ENCODE measurements at places on chromosomes 4 and X.

DNA sequence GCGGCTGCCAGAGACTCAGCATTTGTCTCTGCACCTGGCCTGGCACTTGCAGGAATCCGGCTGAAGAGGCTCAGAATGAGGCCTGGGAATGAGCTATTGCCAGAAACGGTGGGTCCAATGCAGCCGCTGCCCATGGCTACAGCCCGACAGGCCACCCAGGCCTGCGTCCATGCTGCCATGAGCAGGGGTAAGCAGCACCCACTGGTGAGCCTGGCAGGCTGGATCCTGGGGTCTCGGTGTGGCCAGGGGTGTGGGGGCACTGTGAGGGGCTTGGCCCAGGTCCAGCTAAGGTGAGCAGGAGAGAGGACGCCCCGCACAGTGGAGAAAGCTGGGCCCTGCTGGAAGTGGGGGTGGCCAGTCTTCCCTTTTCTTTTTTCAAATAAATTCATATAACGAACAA is 60.3 kb upstream of the MXD4 start:
- no peak overlapping the region for H3K4me3 ChIP-seq
- H3K4me1 ChIP-seq: peaks cover 10% of the 10 kb centered on the region
- peaks cover 12% of the 10 kb centered on the region for H3K36me3 ChIP-seq
- H3K27ac ChIP-seq: no peak overlapping the region
- no peak for DNase-seq
- no peaks in the 10 kb centered on the region for H3K27me3 ChIP-seq

- H3K4me3 ChIP-seq: no peak overlapping the region
- no peaks in the 10 kb centered on the region for H3K4me1 ChIP-seq
- H3K36me3 ChIP-seq: no peaks in the 10 kb centered on the region
- H3K27me3 ChIP-seq: no peaks in the 10 kb centered on the region
- no peak for DNase-seq
These were observed 190.8 kb downstream of the SPATA18 start for GRCh38 chr4:52241916-52242315.

- H3K36me3 ChIP-seq: no peaks in the 10 kb centered on the region
- no peak overlapping the region for H3K4me3 ChIP-seq
- no peaks in the 10 kb centered on the region for H3K4me1 ChIP-seq
- no peak overlapping the region for H3K27ac ChIP-seq
- H3K27me3 ChIP-seq: no peaks in the 10 kb centered on the region
These were observed 82.2 kb downstream of the SUPT20HL2 start for GRCh38 chrX:24231641-24232179.

GRCh38 chr4:151888367-151888866 is 127.6 kb upstream of the GATB start:
- H3K27ac ChIP-seq: no peak overlapping the region
- DNase-seq: no peak
- H3K27me3 ChIP-seq: no peaks in the 10 kb centered on the region
- H3K36me3 ChIP-seq: no peaks in the 10 kb centered on the region

DNA sequence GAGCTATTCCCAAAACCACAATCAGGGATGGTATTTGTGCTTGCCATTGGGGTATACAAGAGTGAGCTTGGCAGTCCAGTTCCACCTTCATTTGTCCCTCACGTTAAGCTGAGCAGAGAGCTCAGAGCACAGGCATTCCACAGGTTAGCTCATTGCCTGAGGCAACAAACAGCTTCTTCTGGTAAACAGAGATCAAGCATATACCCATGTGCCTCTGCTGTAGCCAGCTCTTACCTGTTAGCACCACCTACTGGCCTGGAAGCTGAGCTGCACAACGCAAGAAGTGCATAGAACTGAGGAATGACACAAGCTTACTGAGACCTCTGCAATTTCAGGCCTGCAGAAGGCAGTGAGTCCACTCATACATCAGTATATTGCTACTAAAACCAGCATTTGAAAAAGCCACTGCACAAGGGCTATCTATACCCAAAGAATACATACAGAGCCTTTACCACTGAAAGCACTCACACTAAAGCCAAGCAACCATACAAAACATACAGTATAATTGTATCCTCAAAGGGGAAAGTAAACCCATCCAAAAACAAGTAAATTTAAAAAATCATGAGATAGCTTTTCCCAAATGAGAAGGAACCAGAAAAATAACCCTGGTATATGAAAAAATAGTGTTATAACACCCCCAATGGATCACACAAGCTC is 258.3 kb upstream of the GABRA2 start:
- DNase-seq: no peak
- no peaks in the 10 kb centered on the region for H3K36me3 ChIP-seq
- no peaks in the 10 kb centered on the region for H3K27me3 ChIP-seq
- no peaks in the 10 kb centered on the region for H3K4me1 ChIP-seq
- no peak overlapping the region for H3K4me3 ChIP-seq

DNA sequence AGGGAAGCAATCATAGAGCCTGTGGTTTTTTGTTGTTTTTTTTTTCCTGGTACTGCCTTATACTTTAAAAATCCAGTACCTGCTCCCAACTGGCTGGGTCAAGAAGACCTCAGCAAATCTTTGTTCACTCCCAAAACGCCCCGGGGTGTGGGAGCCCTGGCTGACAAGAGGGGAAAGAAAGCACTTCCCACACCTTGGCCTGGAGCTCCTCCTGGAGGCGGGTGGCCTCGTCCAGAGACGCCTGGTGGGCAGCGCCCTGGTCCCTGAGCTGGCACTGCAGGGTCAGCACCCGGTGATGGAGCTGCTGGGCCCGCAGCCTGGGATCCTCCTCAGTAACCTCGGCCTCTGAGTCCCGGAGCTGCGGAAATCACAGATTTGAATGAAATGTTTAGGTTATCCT is 38.2 kb downstream of the C4orf50 start:
- no peaks in the 10 kb centered on the region for H3K4me1 ChIP-seq
- DNase-seq: no peak
- no peaks in the 10 kb centered on the region for H3K36me3 ChIP-seq
- peaks cover 23% of the 10 kb centered on the region for H3K27me3 ChIP-seq
- no peak overlapping the region for H3K4me3 ChIP-seq
- H3K27ac ChIP-seq: no peak overlapping the region

- H3K4me3 ChIP-seq: no peak overlapping the region
- no peak for DNase-seq
- H3K36me3 ChIP-seq: no peaks in the 10 kb centered on the region
- H3K4me1 ChIP-seq: no peaks in the 10 kb centered on the region
These were observed 146.7 kb downstream of the COL25A1 start for GRCh38 chr4:109155682-109156283.

- no peaks in the 10 kb centered on the region for H3K4me1 ChIP-seq
- no peaks in the 10 kb centered on the region for H3K27me3 ChIP-seq
- no peak overlapping the region for H3K27ac ChIP-seq
These were observed 434.5 kb upstream of the FTHL17 start for GRCh38 chrX:31506360-31506759.

DNA sequence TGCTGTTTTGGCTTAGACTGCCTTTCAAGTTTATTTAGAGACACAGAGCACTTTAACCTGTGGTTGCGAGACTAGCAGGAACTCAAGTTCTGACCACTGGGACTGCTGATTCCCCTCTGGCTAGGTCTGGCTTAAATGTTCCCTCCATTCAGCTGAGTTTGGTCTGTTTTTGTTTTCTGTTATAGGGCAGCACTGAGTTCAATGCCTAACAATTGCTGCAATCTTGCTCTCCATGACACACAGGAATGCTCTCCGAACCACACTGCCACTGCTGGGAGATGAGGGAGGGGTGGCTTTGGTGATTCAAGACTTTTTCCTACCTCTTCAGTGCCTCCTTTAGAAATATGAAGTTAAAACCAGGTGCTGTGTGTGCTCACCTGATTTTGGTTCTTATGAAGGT is 106.3 kb upstream of the EOLA2 start:
- peaks cover 4% of the 10 kb centered on the region for H3K36me3 ChIP-seq
- no peak for DNase-seq
- H3K4me1 ChIP-seq: no peaks in the 10 kb centered on the region
- H3K4me3 ChIP-seq: no peak overlapping the region
- H3K27me3 ChIP-seq: peaks cover 12% of the 10 kb centered on the region
- no peak overlapping the region for H3K27ac ChIP-seq

Data from effector memory CD8-positive, alpha-beta T cell (primary cell).